Mesendoderm (in vitro differentiated cells): ENCODE measurements at places on chromosomes 7 and 10.

DNA sequence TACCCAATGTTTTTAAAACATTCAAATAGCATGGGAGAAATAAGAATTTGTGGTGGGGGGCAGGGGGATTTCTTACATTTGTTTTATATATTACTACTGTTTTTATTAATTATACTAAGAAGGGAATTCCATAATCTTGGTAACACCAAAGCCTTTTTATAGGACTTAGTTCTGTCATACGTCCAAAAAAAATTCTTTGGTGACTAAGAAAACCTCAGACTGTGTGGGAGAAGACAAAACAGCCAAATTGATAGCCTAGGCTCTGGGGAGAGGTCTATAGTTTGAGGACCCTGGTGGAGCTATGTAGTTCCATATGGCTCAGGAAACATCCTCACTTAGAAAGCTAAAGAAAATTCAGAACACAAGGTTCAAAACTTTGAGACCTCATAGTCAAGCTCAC is 23.4 kb downstream of the ACSM6 start:
- DNase-seq: no peak

GRCh38 chr10:130105724-130106123 is 4.9 kb downstream of the C10orf143 start:
- peak; percentile 88 for DNase-seq

- no peak for DNase-seq
Observed at GRCh38 chr7:44322631-44323363, 2.6 kb downstream of the CAMK2B start.

DNA sequence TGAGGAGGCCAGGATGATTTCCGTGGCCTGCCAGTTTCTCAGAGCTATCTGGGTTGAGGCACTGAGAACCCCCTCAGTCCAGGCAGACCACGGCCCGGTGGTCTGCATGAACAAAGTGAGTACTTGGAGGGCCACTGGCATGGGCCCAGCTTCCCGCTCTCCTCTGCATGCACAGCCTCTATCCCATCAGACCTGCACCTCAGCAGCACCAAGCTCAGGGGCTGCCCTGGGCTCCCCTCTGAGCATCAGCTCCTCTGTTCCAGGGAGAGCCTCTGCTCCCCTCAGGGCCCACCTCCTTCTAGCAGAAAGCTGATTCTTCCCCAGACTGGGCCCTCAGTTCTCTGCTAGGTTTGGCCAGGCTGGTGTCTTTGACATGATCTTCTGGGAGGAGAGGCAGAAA is 469.9 kb downstream of the DNAJB6 start:
- no peak for DNase-seq

GRCh38 chr10:45419676-45420025 is 45.6 kb downstream of the ALOX5 start:
- no peak for DNase-seq

DNA sequence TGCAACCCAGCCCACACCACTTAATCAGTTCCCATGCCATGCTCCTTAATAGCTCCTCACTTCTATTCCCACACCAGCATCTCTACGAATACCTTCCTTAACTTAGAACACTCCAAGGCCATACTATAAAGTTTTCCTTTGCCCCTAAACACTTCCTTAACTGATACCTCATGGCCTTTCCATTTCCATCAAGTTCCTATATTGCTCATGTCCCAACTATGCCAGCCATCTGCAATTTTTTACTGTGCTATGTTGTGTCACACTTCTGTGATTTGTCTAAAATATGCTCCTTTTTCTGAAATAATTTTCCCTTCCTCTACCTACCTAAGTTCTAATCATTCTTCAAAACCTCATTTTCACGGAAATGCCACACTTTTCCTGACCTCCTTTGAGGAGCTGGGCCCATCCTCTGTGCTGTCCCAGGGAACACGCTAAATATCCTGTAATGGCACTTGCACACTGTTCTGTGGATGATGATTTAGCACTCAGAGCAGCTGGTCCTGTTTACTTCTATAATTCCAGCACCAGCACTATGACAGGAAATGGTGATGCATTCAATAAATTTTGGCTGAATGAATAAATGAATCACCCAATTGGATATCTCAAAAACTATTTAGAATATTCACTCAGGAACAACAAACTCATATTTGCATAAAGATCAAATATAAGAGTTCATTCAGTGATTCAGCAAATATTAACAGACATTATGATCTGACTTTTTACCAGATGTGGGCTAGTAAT is 266.5 kb upstream of the HGF start:
- no peak for DNase-seq
